Activated CD4-positive, alpha-beta T cell treated with anti-CD3 and anti-CD28 coated beads, Interleukin-2, amount 10 ng/mL, durations not matched to agents 7 days and 5 days (primary cell): ENCODE measurements at places on chromosomes 4 and X. TPM values are rescaled to one million over a fixed set of nuclear protein-coding genes. Genes with fewer than 3 reads are reported as not detected.

The CXCL11 gene
- not detected for total RNA-seq

The STARD8 gene
- total RNA-seq = 0.06 TPM

The SCRG1 gene
- total RNA-seq = not detected

DNA sequence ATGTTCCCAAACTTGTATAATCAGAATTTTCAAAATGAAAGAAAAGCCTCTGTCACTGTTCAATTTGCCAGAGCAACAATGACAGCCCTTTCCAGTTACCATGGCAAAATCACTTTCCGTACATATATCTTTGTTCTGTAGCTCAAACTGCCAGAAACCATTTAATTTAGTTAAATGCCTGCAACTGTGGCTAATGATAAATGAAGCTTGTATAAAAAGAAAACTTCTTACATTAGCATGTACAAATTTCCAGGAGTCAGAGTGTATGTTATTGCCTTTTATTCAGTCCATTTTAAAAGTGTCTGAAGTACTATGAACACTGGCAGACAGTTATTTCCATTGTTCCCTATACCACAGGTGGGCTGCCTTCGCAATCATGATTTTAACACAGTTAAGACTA lies 30.3 kb downstream of the ARAP2 start:
- DNase-seq = no peak
- no peak overlapping the region for H3K4me3 ChIP-seq
- H3K27me3 ChIP-seq = no peaks in the 10 kb centered on the region
- peaks cover 31% of the 10 kb centered on the region for H3K4me1 ChIP-seq
- H3K27ac ChIP-seq = no peak overlapping the region

The RIBC1 gene
- 1.4 TPM for total RNA-seq

DNA sequence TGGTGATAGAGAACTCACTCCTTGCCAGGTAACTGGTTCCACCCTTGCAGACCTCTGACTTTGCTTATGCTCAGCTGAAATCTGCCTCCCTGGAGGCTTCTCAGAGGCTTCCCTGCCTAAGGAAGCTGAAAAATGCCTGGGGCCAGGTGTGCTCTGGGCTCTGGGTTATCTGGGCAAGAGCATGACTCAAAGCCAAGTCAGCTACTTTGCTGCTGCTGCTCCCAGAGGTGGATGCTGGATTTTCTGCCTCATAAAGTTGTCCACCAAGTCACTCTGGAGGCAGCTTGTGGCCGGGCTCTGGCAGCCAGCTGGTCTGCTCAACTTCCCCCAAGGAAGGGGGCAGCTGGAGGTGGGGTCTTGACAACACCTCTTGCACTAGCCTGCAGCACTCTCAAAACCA lies 132.7 kb downstream of the PJA1 start:
- no peaks in the 10 kb centered on the region for H3K4me1 ChIP-seq
- no peak overlapping the region for H3K27ac ChIP-seq
- no peak overlapping the region for H3K4me3 ChIP-seq
- no peaks in the 10 kb centered on the region for H3K36me3 ChIP-seq
- DNase-seq = no peak

The TMEM271 gene
- total RNA-seq = not detected

DNA sequence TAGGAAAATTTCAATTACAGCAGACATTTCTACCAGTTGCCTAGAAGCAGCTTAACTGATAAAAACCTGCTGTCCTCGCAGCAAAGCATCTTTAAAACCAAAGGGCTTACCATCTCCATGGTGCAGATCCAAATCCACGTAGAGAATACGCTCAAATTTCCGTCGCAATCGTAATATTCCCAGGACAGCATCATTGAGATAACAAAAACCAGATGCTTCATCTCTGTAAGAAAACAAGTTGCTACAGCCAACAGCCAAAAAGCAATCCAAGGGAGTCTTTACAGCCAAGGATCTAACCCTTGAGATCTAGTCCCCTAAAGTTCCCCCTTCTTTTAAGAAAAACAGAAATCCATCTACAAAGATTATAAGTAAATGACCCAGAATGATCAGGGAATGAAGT lies 77.6 kb downstream of the HDAC8 start:
- H3K4me1 ChIP-seq = peaks cover 7% of the 10 kb centered on the region
- H3K27me3 ChIP-seq = no peaks in the 10 kb centered on the region
- DNase-seq = no peak
- peaks cover 23% of the 10 kb centered on the region for H3K36me3 ChIP-seq

- no peaks in the 10 kb centered on the region for H3K27me3 ChIP-seq
- no peaks in the 10 kb centered on the region for H3K4me1 ChIP-seq
- no peaks in the 10 kb centered on the region for H3K36me3 ChIP-seq
Observed at GRCh38 chr4:12770351-12770750, 713.8 kb downstream of the RAB28 start.

- H3K27ac ChIP-seq = no peak overlapping the region
- peaks cover 4% of the 10 kb centered on the region for H3K27me3 ChIP-seq
- no peaks in the 10 kb centered on the region for H3K4me1 ChIP-seq
- no peaks in the 10 kb centered on the region for H3K36me3 ChIP-seq
- no peak for DNase-seq
- no peak overlapping the region for H3K4me3 ChIP-seq
Observed at GRCh38 chr4:141464366-141464765, 172.0 kb upstream of the IL15 start.

DNA sequence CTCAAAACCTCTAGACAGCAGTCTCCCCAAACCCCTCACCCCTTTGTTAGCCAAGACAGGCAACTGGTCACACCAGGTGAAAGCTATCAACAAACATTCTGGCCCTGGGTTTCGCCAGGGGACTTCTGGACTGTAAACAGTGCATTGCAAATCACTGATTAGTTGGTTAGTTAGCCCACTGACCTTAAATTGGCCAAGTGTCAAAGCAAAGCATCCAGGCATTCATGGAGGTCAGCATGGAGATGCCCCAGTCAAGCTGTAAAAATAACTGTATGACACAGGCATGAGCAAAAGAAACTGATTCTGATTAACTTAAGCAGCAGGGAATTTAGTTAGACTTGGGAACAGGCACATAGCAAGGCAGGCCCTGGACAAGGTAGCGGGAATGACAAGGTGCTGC lies 156.0 kb upstream of the TTC29 start:
- H3K36me3 ChIP-seq = no peaks in the 10 kb centered on the region
- no peaks in the 10 kb centered on the region for H3K4me1 ChIP-seq
- DNase-seq = no peak
- H3K27ac ChIP-seq = no peak overlapping the region
- H3K27me3 ChIP-seq = peaks cover 5% of the 10 kb centered on the region
- no peak overlapping the region for H3K4me3 ChIP-seq

DNA sequence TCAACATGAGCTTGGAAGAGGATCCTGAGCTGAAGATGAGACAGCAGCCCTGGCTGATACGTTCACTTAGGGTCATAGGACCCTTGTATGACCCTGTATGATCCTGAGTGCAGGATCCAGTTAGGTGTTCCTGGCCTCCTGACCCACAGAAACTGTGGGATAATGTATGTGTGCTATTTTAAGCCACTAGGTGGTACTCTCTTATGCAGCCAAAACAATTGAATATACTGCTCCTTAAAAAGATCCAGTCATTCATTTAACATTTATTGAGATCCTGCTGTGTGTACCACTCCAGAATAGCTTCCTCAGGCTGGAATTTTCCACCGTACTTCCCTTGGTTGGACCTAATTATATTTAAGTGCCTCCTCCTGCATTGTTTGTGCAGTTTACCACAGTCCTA lies 167.1 kb downstream of the AMELX start:
- DNase-seq = no peak
- H3K27ac ChIP-seq = no peak overlapping the region
- no peaks in the 10 kb centered on the region for H3K4me1 ChIP-seq

DNA sequence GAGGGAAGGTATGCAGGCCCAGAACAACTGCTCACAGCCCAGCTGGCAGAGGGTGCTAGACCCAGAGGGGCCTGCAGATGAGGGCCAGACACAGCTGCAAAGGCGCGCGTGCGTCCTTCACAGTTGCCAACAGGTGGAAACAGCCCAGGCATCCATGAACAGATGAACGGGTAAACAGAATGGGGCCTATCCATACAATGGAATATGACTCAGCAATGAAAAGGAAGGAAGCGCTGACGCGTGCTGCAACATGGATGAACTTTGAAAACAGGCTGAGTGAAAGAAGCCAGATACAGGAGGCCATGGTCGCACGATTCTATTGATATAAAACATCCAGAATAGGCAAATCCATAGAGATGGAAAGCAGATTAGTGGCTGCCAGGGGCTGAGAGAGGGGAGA lies 83.1 kb upstream of the DDX3X start:
- no peak overlapping the region for H3K4me3 ChIP-seq
- DNase-seq = no peak
- H3K27me3 ChIP-seq = no peaks in the 10 kb centered on the region

The ZBTB49 gene
- total RNA-seq = 8.3 TPM

The PTPN13 gene
- 2.0 TPM for total RNA-seq

DNA sequence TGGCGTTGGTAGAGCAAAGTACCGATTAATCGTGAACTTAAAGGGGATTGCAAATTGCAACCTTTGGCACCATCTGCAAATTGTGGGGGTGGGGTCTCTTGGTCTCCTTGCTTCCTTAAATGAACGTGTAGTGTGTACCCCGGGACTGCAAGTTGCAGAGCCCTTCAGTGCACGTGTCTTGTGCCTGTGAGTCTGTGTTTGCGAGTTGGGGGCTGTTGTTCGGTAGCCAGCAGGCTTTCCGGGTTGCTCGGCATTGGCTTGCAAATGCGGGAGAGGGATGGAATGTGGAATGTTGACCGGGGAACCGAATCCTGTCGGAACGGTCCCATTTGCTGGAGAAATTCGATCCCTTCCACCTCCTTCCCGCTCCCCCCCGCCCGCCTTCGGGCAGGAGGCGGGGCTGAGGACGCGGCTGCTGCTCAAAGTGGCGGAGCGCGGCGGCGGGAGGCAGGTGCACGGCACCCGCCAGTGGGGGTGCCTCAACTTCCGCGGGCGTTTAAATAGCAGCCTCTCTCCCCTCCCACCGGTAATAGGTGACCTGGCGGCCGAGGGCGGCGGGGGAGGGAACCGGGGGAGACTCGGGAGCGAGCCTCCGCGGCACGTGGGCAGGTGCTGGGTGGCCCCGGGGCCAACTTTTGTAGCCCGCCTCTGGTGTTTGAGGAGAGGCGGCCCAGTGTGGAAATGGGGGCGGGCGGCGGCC lies 1.5 kb downstream of the JADE1 start:
- H3K4me3 ChIP-seq = peak overlapping the region; percentile 98
- H3K36me3 ChIP-seq = peaks cover 5% of the 10 kb centered on the region
- H3K4me1 ChIP-seq = peaks cover 23% of the 10 kb centered on the region
- DNase-seq = peak; percentile 86
- H3K27me3 ChIP-seq = no peaks in the 10 kb centered on the region

DNA sequence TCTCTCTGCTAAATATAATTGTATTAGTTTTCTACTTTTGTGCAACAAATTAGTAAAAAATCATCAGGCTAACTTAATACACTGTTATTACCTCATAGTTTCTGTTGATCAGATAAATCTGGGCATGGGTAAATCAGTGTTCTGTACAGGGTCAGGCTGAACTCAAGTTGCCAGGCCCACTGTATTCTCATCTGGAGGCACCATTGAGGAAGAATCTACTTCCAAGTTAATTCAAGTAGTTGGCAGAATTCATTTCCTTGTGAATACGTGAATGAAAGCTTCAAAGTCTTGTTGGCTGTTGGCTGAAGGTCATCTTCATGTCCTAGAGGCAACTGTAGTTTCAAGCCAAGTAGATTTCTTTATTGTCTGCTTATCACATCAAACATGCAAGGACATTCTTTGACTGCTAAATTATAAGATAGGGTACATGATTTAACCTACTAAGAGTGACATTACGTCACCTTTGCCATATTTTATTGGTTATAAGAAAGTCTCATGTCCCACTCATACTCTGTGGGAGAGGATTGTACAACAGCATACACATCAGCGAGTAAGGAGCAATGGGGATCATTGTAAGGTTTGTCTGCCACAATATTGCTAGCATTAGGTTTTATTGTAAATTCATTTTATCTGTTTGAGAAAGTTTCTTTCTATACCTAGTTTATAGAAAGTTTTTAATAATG lies 1219.0 kb downstream of the ARAP2 start:
- no peak overlapping the region for H3K27ac ChIP-seq
- no peak for DNase-seq
- H3K27me3 ChIP-seq = no peaks in the 10 kb centered on the region
- no peak overlapping the region for H3K4me3 ChIP-seq
- H3K4me1 ChIP-seq = no peaks in the 10 kb centered on the region

DNA sequence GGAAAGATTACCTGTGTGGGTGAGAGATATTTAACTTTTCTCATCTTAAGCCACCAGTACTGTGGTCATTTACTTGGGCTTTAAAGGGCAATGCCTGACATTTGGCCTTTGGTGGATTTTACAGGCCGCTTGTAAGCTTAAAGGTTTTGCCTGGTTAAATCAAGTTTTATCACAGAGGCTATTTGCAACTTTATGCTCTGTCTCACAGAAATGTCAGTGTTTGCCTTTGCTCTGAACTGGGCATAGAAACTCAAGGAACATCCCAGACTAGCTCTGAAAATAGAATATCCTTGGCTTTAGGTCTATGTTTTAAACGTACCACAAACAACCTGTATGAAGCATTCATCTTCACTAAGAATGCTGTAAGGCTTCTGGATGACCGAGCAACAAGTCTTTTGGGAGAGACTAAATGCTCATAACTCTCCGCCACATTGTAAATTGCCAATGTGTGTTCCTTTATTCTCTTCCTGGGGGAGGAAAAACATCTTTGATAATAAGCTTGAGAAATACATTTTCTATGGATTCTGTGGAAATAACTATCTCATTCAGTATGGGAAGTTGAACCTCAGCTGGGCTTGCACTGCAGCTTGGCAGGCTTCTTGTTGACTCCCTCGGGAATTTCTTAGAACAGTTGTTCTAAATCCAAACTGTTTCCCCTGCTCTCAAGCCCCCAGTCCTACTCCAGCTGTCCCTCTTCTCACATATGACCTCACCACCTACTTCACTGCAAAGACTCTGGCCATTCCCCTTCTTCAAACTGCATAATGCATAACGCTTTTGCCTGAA lies 105.8 kb upstream of the WDR44 start:
- no peaks in the 10 kb centered on the region for H3K36me3 ChIP-seq
- no peak overlapping the region for H3K27ac ChIP-seq
- H3K4me3 ChIP-seq = no peak overlapping the region
- no peak for DNase-seq

GRCh38 chrX:131235768-131236545 lies 53.1 kb downstream of the IGSF1 start:
- H3K36me3 ChIP-seq = no peaks in the 10 kb centered on the region
- H3K27ac ChIP-seq = no peak overlapping the region
- no peaks in the 10 kb centered on the region for H3K4me1 ChIP-seq
- H3K4me3 ChIP-seq = no peak overlapping the region
- H3K27me3 ChIP-seq = no peaks in the 10 kb centered on the region
- DNase-seq = no peak

DNA sequence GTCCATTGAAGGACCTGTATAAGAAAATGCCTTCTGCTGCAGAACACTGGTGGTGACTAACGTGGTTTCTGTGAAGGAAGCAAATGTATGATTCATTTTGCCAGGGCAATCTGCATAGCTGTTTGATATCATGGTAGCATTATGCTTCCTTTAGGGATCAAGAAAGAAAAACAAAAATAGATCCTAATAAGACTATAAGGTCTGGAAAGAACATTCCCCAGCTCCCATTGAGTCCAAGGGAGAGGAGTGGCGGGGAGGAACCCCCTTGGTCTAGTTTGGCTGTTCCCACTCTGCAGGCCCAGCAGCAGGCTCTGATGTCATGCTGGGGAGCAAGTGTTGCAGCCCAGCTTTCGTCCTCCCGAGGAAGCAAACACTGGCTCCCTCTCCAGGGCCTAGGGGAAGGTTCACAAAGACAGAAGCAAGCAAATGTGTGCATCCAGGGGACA lies 154.5 kb upstream of the GALNT7 start:
- peaks cover 4% of the 10 kb centered on the region for H3K27me3 ChIP-seq
- H3K27ac ChIP-seq = no peak overlapping the region
- H3K4me1 ChIP-seq = no peaks in the 10 kb centered on the region
